Liver (tissue), 10 donors: ENCODE measurements at places on chromosomes 4 and X. TPM values are rescaled to one million over a fixed set of nuclear protein-coding genes. Genes with fewer than 3 reads are reported as not detected.

DNA sequence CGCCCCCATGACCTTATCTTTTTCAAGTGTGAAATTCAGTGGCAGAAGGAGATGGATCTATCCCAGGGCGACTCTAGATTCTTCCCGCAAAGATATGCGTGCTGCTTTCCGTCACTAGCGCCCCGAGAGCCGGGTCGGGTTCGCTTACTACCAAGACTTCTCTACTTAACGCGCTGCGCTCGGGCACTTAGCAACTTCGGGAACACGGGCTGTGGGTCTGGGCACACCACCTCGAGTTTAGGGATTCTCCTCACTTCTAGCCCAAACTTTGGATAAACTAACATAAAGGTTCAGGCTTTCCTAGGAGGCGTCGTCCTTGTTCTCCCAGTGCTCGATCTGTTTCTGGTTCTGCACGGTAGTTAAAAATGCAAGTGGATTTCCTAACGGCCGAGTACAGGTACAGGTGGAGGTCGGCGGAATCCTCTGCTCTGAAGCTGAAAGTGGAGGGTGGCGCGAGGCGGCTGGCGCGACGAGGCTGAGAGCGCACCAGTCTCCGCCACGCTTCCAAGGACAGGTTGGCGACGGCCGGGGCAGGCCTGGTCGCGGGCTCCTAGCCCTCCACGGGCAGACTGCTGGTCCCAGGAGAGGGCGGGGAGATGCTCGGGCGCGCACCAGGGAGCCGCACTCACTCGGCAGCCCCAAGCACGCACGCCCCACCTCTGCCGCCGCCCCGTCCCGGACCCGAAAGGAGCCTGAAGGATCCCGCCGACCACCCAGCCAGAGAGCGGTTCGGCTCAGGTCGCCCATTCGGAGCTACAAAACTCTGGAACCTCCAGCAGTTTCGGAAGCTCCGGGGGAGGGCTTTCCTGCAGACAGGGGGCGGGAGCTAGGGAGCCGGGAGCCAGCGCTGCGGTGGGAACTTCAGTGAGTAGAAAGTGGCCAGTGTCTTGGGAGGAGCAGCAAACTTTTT lies 100.8 kb upstream of the TENM3 start:
- no peak for DNase-seq

DNA sequence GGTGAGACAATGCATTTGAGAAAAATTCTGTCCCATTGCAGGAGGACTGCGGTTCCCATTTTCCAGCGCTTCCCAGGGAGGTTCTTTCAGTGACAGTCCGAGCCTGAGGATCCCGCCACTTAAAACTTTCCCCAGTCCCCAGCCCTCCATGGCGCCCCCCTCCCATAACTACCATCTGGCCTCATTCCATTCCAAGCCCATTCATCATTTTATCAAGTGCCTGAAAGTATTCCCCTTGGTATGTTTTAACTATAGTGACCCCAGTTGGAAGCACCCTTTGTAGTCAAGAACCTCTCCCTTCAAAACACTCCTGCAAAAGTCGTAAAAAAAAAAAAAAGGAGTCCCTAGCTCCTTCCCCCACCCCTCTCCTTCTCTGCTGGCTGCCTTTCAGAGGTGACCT lies 1.2 kb downstream of the RASL11B start:
- DNase-seq: no peak

- no peak for DNase-seq
These were observed 94.7 kb upstream of the SRD5A3 start for GRCh38 chr4:55251342-55251741.

DNA sequence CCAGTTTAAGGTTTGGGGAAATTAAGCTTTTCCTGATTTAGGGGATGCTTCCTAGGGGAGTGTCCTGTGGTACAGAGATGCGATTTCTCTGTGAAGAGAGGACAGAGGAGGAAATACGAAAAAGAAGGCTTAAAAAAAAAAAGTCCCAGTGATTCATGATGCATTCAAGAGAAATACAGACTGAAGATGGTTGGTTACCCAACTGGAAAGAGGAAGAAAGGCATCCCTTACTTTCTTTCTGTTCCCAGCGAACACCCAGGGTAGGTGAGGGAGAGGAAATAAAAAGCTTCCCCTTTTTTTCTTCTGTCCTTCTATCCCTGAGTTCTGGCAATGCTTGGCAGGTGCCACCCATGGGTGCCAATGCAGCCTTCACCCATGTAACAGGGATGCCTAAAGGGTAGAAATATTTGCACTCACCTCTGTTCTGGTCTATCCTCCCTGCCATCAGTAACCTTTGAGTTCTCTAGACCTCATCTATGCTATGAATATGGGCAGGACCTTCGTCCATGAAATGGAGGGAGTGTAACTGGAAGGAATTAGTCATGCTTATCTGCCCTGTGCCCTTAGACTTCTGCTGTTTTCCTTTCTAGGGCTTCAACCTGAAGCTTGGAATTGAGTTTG lies 230.1 kb upstream of the GALNTL6 start:
- no peak for DNase-seq

DNA sequence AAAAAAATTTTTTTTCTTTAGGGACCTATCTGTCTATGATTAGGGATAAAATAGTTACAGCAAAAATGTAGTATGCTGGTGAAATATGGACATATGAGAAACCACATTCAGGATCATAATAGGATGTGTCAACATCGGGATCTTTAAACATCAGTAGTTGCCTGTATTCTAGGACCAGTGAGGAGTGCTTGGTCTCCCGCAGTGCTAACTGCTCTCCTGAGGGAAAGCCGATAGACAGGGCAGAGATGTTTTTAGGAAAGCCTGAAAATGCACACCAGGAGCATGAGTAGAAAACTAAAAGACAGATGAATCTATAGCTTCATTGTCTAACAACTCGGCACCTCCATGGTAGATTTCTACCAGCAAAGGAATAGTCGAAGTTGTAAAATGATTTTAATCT lies 178.1 kb upstream of the SMIM31 start:
- no peak for DNase-seq

- DNase-seq: no peak
These were observed 139.3 kb downstream of the MID1IP1 start for GRCh38 chrX:38940547-38940946.

DNA sequence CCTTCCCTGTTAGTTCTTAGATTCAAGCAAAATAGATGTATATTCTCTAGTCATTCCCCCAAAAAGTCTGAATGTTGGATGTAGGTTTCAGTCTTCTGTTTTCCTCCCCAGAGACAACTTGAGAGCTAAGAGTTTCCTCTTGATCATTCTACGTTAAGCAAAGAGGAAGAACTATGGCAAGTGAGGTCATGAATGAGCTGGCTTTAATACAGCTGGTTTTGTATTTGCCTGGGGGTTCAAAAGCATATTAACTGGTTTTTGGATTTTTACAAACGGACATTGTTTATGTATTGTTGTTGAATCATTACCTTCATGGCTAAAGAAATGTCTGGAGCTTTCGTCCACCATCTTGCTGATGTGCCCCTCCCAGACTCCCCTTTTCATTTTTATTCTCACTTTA lies 916.7 kb upstream of the POU3F4 start:
- no peak for DNase-seq

GRCh38 chrX:123648028-123648810 lies 84.6 kb downstream of the THOC2 start:
- DNase-seq: peak; percentile 33

GRCh38 chr4:24657768-24658617 lies 73.6 kb upstream of the DHX15 start:
- no peak for DNase-seq

CT83 gene
- not detected for total RNA-seq

NAP1L2 gene
- total RNA-seq: 0.17 TPM

FNIP2 gene
- 36.7 TPM for total RNA-seq

S100P gene
- 0.42 TPM for total RNA-seq

SOX3 gene
- not detected for total RNA-seq
